ENCODE measurements at places on chromosomes 5 and 9. TPM values are rescaled to one million over a fixed set of nuclear protein-coding genes. Genes with fewer than 3 reads are reported as not detected.

The BARHL1 gene
- total RNA-seq = not detected

The SLC46A2 gene
- not detected for total RNA-seq

The PCDHGA12 gene
- total RNA-seq = 3.7 TPM

- DNase-seq = no peak
Measured at GRCh38 chr5:31916327-31916726, 257.8 kb downstream of the GOLPH3 start.

GRCh38 chr5:143757116-143757515 is 54.8 kb upstream of the HMHB1 start:
- DNase-seq = no peak

- DNase-seq = no peak
Measured at GRCh38 chr9:95783426-95783975, 92.0 kb upstream of the ERCC6L2 start.

GRCh38 chr5:6905883-6906282 is 192.7 kb downstream of the TENT4A start:
- no peak for DNase-seq

GRCh38 chr9:105278751-105279150 is 34.3 kb downstream of the SLC44A1 start:
- DNase-seq = no peak

DNA sequence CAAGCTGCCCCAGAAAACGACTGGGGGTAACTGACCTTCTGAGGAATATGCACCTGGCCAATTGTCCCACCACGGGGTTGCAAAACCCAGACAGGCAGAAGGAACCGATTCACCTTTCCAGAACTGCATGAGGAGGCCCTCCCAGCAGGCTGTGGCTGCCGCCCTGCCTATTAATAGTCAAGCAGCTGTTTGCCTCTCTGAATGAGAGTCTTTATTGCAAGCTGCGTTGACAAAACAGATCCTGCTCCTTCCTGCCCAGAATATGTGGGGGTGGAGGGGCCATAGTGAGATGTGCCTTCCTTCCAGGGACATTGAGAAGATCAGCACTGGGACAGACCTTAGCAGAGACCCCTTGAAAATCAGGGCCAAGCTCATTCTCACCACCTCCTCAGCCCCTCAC is 18.3 kb upstream of the TCOF1 start:
- peak; percentile 63 for DNase-seq

DNA sequence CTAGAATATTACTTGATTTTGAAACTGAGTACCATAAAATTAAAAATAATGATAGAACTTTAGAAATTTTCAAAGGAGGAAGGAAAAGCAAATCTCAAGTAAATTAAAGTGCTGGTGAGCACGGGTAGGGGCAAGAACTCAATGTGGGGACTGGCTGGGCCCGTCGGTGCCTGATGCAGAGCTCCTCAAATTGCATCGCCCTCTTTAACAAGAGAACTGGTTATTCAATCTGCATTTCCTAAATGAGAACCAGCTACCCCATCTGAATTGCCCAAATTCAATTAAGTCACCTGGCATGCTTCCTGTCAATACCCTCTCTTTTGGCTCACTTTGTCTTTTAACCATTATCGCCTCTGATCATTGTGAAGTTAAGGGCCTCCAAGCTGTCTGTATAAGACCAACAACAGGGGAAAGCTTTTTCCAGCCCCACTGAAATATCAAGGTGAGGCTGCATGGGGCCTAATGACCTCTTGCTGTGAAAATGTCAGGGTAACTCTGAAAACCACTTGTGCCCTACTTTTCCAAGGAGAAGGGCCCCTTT is 316.7 kb downstream of the SLIT3 start:
- DNase-seq = no peak
